ENCODE measurements at places on chromosomes 6 and 20. TPM values are rescaled to one million over a fixed set of nuclear protein-coding genes. Genes with fewer than 3 reads are reported as not detected.
A peak's percentile ranks its signal among the peaks of the same experiment; 100 is the strongest.

Gene SYCP2L
- total RNA-seq: 4.3 TPM

Gene TRIM31
- total RNA-seq: not detected

Gene DSE
- total RNA-seq: 67.1 TPM

Gene GPR63
- total RNA-seq: 0.48 TPM

Gene BCAS1
- total RNA-seq: not detected

Gene QKI
- 290 TPM for total RNA-seq

Gene SFTA2
- total RNA-seq: not detected

Gene PARD6B
- total RNA-seq: 1.1 TPM

DNA sequence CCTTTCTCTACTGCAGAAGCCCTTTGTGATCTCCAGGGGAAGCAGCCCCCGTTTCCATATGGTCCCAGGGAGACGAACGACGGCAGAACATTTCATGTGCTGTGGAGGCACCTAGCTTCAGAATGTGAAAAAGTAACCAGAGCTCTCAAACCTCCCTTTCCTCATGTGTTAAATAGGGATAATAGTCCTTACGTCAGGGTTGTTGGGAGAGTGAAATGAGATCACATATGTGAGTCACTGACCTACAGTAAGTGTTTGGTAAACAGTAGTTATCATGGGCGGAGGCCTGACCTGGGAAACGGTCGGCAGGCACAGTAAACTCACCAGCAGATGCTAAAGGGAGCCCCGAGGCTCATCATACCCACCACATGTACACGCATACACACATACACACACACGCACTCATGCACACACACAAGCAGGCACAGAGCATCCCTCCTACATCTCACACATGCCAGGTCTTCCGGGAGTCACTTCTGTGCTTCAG, 89.7 kb downstream of the LY86 start:
- no peaks in the 10 kb centered on the region for H3K36me3 ChIP-seq
- peaks cover 9% of the 10 kb centered on the region for H3K4me1 ChIP-seq
- DNase-seq: no peak
- no peak overlapping the region for H3K27ac ChIP-seq
- H3K27me3 ChIP-seq: peaks cover 8% of the 10 kb centered on the region
- H3K4me3 ChIP-seq: no peak overlapping the region

- H3K4me1 ChIP-seq: peaks cover 11% of the 10 kb centered on the region
- H3K27me3 ChIP-seq: peaks cover 26% of the 10 kb centered on the region
- no peaks in the 10 kb centered on the region for H3K36me3 ChIP-seq
- no peak for DNase-seq
- H3K4me3 ChIP-seq: peak overlapping the region; percentile 18
- H3K27ac ChIP-seq: peak overlapping the region; percentile 50
Observed at GRCh38 chr20:6265204-6265904, 142.5 kb upstream of the FERMT1 start.

DNA sequence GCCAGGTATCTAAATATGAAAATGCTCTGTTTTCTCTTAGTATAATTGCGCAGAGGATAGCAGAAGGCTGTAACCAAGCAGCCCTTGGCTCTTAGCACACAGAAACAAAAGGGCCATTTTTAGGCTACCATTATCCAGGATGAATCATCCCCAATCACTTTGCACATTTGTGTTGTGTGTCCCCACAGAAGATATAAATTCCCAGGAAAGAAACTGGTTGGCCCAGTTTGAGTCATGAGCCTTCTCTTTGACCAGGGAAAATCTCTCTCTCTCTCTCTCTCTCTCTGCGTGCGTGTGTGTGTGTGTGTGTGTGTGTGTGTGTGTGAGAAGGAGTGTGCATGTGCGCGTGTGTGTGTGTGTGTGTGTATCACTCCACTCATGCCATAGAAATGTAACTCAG, 178.5 kb downstream of the FRK start:
- DNase-seq: no peak
- H3K4me1 ChIP-seq: no peaks in the 10 kb centered on the region
- H3K36me3 ChIP-seq: no peaks in the 10 kb centered on the region
- no peak overlapping the region for H3K4me3 ChIP-seq
- H3K27me3 ChIP-seq: peaks cover 6% of the 10 kb centered on the region
- no peak overlapping the region for H3K27ac ChIP-seq

GRCh38 chr20:23149623-23150279, 63.6 kb upstream of the CD93 start:
- peaks cover 53% of the 10 kb centered on the region for H3K4me1 ChIP-seq
- no peaks in the 10 kb centered on the region for H3K36me3 ChIP-seq
- H3K27ac ChIP-seq: no peak overlapping the region
- DNase-seq: peak; percentile 73

GRCh38 chr6:151702851-151703658, 104.4 kb upstream of the ESR1 start:
- DNase-seq: no peak
- H3K4me1 ChIP-seq: no peaks in the 10 kb centered on the region
- H3K27ac ChIP-seq: no peak overlapping the region
- H3K36me3 ChIP-seq: no peaks in the 10 kb centered on the region

- H3K4me1 ChIP-seq: peaks cover 8% of the 10 kb centered on the region
- no peak overlapping the region for H3K27ac ChIP-seq
- no peak for DNase-seq
- no peak overlapping the region for H3K4me3 ChIP-seq
Observed at GRCh38 chr6:3453413-3454272, 3.2 kb downstream of the SLC22A23 start.

GRCh38 chr20:58609026-58609425, 42.1 kb upstream of the STX16 start:
- H3K36me3 ChIP-seq: no peaks in the 10 kb centered on the region
- peaks cover 32% of the 10 kb centered on the region for H3K4me1 ChIP-seq
- H3K4me3 ChIP-seq: no peak overlapping the region
- H3K27me3 ChIP-seq: no peaks in the 10 kb centered on the region

GRCh38 chr20:63752411-63753101, 13.0 kb downstream of the SLC2A4RG start:
- H3K4me1 ChIP-seq: no peaks in the 10 kb centered on the region
- no peak for DNase-seq
- no peaks in the 10 kb centered on the region for H3K27me3 ChIP-seq
- peaks cover 6% of the 10 kb centered on the region for H3K36me3 ChIP-seq

- H3K4me1 ChIP-seq: peaks cover 5% of the 10 kb centered on the region
- H3K27ac ChIP-seq: no peak overlapping the region
- peaks cover 18% of the 10 kb centered on the region for H3K27me3 ChIP-seq
- H3K36me3 ChIP-seq: no peaks in the 10 kb centered on the region
Observed at GRCh38 chr6:170231293-170232185, 59.3 kb downstream of the DLL1 start.

DNA sequence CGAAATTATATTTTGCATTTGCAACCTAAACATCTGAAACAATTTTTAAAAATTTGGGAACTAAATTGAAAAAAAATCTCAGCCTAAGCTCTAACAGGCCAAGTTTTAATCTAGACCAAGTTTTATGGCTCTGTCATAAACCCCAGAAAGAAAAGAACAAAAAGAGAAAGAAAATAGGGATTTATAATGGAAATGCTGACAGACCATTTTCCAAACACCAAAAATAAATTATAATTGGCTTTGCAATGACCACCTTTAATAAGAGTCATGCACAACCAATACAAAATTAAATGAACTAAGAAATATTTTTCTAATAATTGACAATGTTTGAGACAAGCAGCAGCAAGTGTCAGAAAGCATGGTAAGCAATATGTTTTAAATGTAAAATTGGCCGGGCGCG, 72.6 kb downstream of the WDR27 start:
- peaks cover 14% of the 10 kb centered on the region for H3K36me3 ChIP-seq
- H3K4me1 ChIP-seq: no peaks in the 10 kb centered on the region
- no peak for DNase-seq
- H3K27ac ChIP-seq: no peak overlapping the region

DNA sequence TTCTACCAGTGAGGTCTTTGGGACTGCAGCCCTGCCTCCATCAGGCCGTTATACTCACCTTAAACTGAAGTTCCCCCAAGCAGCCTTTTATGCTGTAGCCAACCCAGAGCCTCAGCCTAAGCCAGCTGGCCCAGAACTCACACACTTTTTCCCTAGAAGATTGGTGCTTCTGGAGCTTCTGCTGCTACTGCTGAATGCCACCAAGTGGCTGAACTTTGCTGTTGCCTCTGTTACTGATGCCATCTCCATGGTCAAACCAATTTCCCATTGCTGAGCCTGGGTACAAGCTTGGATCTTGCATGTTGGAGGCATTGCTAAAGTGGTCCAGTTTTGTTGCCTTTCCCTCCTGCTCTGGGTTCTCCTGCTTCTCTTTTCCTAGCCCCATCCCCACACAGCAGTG, 15.0 kb upstream of the TBX18 start:
- H3K27me3 ChIP-seq: peaks cover 92% of the 10 kb centered on the region
- no peaks in the 10 kb centered on the region for H3K36me3 ChIP-seq
- no peak overlapping the region for H3K27ac ChIP-seq

DNA sequence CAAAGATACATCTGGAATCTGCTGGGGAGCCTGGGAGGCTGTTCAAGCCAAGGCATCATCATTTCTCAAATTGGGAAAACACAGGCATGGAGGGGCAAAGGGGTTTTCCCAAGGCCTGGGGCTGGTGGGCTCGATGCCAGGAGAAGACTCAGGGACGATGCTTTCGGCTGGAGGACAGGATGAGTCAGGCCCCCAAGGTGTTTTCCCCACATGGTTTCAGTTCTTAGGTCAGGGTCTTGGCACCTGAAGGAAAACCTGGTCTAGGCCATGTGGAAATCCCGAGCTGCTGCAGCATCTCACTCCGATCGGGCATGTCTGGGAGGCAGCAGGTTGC, 348.1 kb downstream of the CDC5L start:
- no peaks in the 10 kb centered on the region for H3K27me3 ChIP-seq
- H3K4me1 ChIP-seq: peaks cover 45% of the 10 kb centered on the region
- no peak overlapping the region for H3K27ac ChIP-seq
- peak; percentile 72 for DNase-seq
- peaks cover 2% of the 10 kb centered on the region for H3K36me3 ChIP-seq

DNA sequence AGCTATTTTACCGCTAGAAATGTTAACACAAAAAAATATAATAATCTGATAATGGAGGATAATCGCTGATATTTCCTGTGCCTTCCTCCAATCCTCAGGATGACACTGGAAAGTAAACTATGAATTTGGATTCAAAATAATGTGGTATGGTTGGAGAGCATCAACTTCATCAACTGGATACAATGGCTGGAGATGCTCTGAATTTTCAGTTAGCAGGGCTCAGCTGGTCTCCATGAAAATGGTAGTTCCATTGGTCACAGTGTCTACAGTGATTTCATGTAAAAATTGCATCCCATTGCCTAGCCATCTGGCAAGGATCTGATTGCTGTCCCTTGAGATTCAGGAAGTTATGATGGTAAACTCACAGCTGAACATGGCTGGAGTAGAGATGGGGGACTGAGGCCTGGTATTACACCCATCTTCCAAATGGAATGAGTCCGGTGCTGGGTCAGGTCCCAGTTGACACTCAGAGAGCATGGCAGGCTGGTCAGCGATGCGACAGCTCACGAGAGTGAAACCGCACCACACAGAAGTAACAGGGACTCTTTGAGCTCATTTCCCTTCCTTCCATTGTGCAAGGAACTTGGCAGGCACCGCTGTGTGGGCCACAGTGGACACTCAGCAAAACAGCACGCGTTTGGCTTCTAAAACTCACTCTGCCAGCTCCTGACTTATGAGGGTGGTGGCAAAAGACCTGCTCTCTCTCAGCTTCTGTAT, 142.4 kb upstream of the TNFAIP3 start:
- no peaks in the 10 kb centered on the region for H3K27me3 ChIP-seq
- H3K27ac ChIP-seq: no peak overlapping the region
- no peak overlapping the region for H3K4me3 ChIP-seq

GRCh38 chr20:57902473-57902872, 192.7 kb upstream of the PMEPA1 start:
- DNase-seq: no peak
- H3K27ac ChIP-seq: no peak overlapping the region
- H3K36me3 ChIP-seq: no peaks in the 10 kb centered on the region
- H3K4me1 ChIP-seq: peaks cover 7% of the 10 kb centered on the region

GRCh38 chr6:98834060-98835031, at the start of gene POU3F2:
TSS of gene POU3F2 (plus strand) at chr6:98834574. CDS start at chr6:98834874, 300 bp downstream.
- DNase-seq: no peak
- H3K4me3 ChIP-seq: peak within 1 kb of the TSS; percentile 84
- H3K4me1 ChIP-seq: peaks cover 36% of the 10 kb centered on the region
- peaks cover 80% of the 10 kb centered on the region for H3K27me3 ChIP-seq
- peak within 1 kb of the TSS; percentile 51 for H3K27ac ChIP-seq

DNA sequence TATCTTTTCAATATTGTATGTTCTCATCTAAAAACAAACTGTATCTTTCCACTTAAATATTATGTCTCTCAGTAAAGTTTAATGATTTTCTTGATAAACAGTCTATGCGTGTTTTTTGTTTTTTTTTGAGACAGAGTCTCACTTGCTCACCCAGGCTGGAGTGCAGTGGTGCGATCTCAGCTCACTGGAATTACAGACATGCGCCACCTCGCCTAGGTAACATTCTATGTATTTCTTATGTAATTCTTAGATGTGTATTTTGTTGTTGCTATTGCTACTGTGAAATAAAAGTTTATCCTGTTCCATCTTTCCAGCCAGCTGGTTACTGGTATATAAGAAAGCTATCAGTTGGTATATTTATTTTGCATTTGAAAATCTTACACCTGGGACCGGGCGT, 29.4 kb downstream of the ABHD12 start:
- no peak for DNase-seq
- no peaks in the 10 kb centered on the region for H3K27me3 ChIP-seq
- peak overlapping the region; percentile 66 for H3K27ac ChIP-seq

- H3K27me3 ChIP-seq: no peaks in the 10 kb centered on the region
- H3K36me3 ChIP-seq: peaks cover 3% of the 10 kb centered on the region
- no peak overlapping the region for H3K4me3 ChIP-seq
Observed at GRCh38 chr6:20933057-20933788, 399.0 kb downstream of the CDKAL1 start.

DNA sequence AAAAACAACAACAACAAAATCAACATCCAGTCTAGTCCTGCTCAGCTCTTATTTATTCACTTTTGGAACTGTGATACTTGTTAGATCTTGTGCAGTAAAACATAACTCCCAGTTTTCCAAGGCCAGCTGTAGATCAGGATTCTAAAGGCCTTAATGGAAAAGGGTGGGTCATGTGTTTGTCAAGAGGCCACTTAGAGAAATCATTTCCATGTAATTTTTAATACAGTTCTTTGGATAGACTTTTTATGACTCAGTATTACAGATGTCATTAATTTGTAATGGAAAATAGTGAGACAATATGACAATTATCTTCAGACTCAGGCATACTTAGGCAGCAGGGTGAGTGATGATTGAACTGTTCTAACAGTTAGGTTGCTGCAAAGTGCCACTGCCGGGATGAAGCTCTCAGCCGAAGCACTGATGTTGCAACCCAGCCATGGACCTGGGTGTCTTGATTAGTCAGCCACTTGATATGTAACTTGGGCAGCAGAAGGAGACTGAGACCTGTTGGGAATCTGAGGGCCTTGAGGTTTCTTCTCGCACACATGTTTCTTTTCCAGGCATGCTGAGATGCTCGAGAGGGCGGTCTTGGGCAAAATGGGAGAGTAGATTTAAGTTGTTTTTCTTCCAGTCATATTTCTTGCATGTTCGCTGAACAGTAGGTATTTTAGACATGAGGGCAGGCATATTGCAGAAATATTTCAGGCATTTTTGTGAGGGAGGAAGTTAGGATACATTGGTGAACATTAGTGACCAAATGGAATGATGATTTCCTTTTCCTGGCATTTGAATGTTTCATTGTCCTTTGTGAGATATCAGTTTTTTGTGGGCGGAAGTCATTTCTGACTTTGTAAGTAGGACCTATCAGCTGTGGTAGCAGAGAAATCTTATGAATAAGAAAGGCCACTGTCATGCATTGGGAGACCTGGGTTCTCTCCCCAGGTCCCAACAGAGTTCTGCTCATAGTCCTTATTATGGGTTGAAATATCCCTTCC, 52.3 kb downstream of the SLX4IP start:
- no peak overlapping the region for H3K4me3 ChIP-seq
- no peak for DNase-seq
- no peaks in the 10 kb centered on the region for H3K36me3 ChIP-seq

GRCh38 chr6:131924881-131925474, 26.2 kb downstream of the CCN2 start:
- DNase-seq: no peak
- no peaks in the 10 kb centered on the region for H3K27me3 ChIP-seq
- no peak overlapping the region for H3K27ac ChIP-seq
- no peak overlapping the region for H3K4me3 ChIP-seq
- peaks cover 5% of the 10 kb centered on the region for H3K4me1 ChIP-seq
- H3K36me3 ChIP-seq: no peaks in the 10 kb centered on the region

Data from osteocyte (in vitro differentiated cells).